Stimulated activated CD8-positive, alpha-beta memory T cell treated with anti-CD3 and anti-CD28 coated beads, Interleukin-15, amount 100 ng/mL, for 1 hour (primary cell): ENCODE measurements at places on chromosomes 7 and 10.

- DNase-seq: no peak
Measured at GRCh38 chr7:44824894-44825526, 22.9 kb downstream of the H2AZ2 start.

DNA sequence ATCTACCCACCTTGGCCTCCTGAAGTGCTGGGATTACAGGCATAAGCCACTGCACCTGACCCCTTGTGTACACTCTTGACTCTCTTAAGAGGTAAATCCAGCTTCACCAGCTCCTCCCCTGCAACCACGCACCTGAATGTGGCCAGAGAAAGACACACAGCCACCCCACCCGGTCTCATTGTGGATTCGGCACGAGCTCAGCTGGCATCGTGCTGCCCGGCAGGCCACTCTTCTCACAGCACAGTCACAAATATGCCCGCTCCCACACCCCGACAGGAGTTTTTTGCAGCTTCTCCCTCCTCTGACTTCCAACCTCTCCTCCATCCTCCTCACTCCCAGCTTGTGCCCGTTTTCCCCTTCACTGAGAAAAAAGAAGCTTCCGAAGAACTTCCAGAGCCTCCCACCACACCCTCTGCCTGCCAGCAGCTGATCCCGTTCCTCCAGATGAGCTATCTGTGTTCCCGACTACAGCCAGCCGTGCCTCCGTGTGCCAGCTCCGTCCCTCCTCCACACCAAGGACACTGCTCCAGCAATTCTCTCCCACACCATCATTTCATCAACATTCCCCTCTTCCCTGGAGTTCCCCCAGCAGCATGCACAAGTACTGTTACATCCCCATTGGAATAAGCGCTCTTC lies 8.0 kb upstream of the SMARCD3 start:
- DNase-seq: no peak

- DNase-seq: no peak
Measured at GRCh38 chr7:4683884-4684565, 1.9 kb downstream of the FOXK1 start.

DNA sequence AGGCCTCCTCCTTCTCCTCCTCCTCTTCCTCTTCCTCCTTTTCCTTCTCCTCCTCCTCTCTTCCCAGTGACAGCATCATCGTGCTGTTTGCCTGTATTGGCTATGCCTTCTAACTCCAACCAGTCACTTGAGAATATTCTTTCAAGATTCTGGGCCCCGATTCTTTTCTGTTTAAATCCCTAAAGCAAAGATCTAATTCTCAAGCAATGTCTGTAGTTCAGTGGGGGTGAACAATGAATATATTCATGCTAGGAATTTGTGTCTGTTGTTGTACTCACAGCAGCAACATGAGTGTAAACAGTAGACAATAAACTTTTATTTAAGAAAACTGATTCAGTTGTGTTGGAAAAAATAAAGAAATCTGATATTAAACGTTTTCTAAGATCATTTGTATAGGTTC lies 30.7 kb downstream of the NUDT5 start:
- no peak for DNase-seq

DNA sequence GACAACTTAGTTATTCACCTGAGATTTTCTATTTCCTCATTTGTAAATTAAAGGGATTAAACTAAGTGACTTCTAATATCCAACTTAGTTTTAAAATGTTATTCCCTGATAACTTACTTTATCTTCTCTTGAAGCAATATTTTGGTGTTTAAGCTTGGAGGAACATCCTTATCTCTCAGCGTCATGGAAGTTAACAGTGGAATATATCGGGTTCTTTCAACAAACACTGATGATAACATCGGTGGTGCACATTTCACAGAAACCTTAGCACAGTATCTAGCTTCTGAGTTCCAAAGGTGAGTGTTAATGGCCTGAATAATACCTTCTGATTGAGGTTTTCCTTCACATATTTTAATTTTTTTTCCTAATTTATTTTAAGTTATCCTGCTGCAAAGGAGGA lies 14.1 kb downstream of the HSPA14 start:
- no peak for DNase-seq

- DNase-seq: no peak
Measured at GRCh38 chr10:97895915-97896314, 46.3 kb downstream of the GOLGA7B start.

GRCh38 chr10:96585736-96586418 lies 935 bp downstream of the TM9SF3 start:
- no peak for DNase-seq

- DNase-seq: no peak
Measured at GRCh38 chr7:124879771-124880170, 49.9 kb downstream of the POT1 start.

GRCh38 chr10:3469639-3470020 lies 297.0 kb upstream of the PITRM1 start:
- DNase-seq: no peak

GRCh38 chr7:156038345-156038744 lies 226.1 kb upstream of the SHH start:
- no peak for DNase-seq

DNA sequence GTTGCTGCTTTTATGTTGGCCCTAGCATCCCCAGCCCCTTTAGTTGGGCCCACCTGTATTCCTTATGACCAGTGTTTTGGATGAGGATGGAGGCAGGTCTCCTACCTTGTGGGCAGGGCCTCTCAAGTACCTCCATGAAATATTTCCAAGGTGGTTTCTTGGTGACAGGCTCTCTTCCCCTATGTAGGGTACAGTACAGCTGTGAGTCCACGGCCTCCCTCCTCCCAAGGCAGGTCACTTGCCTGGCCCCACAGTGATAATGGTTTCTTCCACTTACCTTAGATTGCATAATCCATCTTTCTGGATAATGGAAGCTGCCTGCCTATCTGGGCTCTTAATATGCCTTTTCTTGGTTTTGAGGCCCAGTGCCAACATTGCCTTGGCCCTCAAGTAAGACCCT lies 110.4 kb downstream of the NT5C2 start:
- no peak for DNase-seq

DNA sequence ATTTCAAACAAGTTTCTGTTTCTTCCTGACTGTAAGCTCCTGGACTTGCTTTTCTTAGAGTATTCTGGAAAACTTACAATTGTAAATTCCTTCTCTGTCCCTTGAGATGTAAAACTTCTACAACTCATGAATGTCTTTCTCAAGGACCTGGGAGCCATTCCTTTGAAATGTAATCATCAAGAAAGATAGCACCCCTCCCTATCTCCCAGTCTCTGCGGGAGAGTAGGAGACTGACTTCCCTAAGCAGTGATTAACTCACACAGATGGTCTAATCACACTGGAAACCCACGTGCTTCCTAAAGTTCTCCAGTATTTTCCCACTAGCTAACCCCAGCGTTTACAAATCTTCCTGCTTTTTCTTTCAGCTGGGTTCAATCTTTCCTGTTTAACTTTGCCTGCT lies 549.4 kb downstream of the SORCS1 start:
- DNase-seq: no peak

GRCh38 chr10:14518149-14518548 lies 187.4 kb upstream of the FRMD4A start:
- no peak for DNase-seq

DNA sequence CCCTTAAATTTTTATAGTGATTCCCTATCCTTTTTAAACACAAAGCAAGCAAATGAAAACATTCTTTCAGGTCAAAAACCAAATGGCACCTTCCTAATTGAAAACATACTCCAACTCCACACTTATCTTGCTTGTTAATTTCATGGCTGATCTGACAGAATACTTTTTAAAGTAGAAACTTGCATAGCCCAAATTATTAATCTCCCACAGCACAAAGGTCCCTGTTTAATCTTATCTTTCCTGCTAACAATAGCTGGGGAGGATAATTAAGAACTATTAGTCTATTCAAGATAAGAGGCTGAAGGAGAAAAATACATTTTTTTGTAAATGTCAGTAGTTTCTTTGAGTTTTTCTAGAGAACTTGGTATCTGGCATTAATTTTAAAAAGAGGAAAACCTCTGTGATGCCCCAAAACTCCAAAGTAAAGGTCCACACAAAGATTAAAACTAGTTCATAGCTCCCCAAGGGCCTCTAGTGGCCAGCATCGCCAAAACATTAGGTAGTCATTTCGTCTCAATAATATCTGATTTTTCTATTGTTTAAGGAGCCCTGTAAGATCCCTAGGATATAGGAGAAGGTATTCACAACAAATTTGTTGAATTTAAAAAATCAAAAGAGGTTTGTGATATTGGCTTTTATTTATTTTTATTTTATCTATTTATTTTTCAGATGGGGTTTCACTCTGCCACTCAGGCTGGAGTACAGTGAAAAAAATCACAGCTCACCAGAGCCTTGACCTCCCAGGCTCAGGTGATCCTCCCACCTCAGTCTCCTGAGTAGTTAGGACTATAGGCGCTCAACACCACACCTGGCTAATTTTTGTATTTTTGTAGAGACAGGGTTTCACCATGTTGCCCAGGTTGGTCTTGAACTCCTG lies 14.7 kb downstream of the CDNF start:
- DNase-seq: no peak

DNA sequence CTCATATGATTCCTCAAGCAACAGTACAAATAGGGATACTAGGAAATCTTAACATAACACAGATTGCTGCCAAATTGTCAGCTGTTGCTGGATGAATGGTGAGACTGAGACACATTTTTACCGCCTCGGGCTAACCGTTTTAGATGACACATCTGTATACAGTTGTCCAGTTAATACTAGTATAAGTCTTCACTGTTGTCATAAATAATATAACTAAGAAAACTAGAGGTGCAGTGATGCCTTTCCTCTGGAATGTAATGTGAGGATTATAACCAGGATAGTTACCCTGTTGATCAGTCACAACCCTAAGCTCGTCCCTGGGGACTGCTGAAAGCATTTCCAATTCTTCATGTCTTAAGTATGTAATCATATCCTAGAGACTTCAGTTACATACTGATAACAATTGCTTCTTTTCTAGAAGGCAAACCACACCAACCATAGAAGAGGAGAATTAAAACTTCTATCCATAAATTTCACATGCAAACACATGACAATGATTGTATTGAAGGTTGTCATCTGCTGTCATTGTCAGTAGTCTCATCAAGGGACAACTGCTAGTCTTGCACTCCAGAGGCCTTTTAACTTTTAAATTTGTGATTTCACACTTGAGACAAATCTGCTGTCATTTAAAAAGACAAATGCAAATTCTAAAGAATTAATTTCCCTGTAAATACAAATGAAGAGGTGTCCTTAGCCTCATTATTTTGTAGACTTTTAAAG lies 100.4 kb upstream of the SEMA3D start:
- DNase-seq: no peak

GRCh38 chr7:55178863-55179773 lies 160.3 kb downstream of the EGFR start:
- DNase-seq: no peak

DNA sequence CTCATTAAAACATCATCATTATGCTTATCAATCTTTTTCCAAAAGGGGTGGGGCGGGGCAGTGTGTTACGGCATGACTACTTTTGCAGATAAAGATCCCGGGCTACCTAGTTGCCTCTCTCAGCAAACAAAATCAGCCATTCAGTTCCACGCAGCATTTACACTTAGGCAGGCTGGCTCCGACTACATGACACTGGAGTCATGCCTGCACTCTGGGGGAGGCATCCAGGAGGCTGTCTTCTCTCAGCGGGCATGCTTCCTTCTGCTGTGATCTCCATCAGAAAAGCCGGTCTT lies 193.9 kb upstream of the TCF7L2 start:
- DNase-seq: no peak

DNA sequence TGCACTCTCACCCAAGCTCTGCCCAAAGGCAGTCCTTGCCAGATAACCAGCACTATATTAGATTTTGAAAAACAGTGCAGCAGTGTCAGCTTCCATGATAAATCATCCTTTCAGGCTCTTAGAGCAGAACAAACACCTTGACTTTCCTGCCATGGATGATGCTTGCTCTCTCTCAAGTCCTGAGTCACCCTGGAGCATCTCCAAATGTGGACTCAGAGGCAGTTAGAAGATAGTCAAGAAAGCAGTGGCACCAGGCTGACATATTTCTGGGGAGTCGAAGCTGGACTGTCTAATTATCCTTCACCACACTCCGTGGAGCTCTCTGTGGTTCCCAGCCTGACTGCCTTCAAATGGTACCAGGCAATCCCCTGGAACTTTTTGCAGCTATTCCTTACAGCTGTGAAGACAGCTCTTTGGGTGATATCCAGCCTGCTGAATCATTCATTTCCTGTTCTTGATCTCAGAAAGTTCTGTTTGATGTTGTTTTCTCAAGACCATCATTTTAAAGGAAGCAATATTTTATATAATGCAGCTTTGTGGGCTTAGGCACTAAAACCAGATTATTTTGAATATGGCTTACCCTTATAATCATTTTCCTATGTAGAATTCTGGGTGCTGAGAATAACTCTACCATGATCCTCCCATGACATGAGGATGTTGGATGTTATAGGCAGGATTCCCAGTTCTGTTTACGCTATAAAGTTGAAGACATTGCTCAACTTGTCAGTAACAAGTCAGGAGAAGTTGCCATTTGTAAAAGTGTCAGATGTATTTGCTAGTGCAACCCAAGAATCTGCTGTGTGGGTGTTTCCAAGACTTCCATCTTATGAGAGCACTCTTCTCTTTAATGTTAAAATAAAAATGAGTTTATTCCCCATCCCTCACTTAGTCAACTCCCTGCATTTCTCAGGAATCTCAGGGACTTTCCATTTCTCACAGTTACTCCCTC lies 233.8 kb downstream of the C7orf25 start:
- no peak for DNase-seq

DNA sequence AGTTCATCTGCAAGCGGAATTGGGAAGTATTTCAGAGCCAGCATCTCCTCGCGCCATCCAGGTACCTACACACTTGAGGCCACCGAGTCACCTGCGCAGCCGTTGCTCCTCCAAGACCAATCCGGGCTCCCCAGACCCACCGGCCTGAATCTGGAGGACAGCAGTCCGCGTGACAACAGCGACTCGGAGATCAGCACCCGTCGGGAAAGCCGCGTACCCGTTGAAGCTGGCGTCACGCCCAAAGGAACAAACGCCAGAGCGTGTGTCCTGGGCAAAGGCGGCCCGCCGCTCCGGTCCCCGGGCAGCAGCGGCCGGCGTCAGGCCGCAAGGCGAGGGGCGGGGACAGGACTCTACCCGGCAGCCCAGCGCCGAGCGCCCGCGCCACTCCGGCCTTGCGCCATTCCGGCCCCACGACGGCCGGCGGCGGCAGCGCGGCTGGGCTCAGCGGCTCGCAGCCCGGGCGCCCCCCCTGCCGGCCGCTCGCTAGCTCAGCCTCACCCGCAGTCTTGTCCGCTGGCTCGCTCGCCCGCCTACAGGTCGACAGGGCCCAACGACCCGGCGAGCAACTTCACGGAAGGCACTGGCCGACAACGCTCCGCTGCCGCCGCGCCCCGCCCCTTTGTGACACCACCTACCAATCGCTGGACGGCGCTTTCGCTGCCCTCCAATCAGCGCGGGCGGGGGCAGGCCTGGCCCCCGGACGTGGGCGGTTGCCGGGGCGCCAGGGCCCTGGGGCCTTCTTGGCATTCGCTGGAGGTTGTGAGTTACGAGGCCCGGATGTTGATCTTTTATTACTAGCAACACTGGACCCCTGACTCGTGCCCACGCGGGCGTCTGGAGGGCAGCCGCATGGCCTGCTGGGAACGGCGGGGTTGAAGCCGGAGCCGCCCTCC lies at the start of gene ZFAND4:
Gene ZFAND4 (minus strand): TSS at position 592 of the 893 bp plus-strand sequence. CDS start 9,047 bp downstream, outside the sequence.
- DNase-seq: peak; percentile 82

GRCh38 chr7:105439174-105439893 lies 50.6 kb upstream of the SRPK2 start:
- DNase-seq: no peak
